ENCODE measurements at places on chromosomes 16 and 17.

- no peak for DNase-seq
Measured at GRCh38 chr16:74100395-74101326, 196.0 kb upstream of the PSMD7 start.

- DNase-seq: peak; percentile 61
Measured at GRCh38 chr17:40290629-40291280, 3.1 kb downstream of the CDC6 start.

DNA sequence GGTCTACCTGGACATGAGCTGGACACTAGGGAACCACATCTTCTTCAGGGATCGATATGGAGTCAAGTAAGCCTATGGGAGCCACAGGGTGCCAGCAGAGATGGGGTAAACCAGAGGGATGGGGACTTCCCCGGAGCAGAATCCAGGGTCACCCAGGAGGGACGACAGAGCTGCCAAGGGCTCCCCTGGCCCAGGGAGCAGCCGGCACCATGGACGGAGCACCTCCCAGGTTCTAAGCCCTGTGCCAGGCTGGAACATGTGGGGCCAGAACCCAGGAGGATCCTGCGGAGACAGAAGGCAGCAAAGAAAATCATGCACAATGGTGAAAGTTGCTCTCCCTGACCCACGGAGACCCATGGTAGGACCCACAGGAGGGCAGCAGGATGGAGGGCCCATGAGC, 33.6 kb upstream of the KSR1 start:
- DNase-seq: no peak

DNA sequence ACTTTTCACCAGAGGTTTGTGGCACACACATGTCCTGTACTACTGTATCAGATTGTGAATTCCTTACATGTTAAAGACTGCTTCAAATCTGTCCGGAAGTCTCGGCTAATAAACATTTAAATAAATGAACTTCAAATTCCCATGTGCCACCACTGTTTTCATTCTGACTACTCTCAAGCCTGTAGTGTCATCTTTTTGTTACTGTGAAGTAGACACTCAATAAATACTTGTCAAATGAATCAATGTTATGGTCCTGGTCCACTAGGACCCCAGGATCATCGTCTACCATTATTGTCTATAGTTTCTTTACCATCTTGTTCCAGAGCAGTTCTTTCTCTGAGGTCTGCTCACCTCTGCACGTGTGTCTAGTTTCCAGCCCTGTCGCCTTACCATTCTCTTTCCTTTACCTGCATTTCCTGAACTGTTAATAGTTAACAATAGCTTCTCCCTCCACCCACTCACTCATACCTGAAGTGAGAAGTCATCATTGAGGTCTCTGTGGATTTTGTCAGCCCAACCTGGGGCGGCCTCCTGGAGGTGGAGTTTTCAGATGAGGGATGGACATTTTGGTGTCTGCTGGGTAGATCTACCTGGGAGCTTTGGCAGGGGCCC, 333.0 kb downstream of the SEC14L1 start:
- no peak for DNase-seq

DNA sequence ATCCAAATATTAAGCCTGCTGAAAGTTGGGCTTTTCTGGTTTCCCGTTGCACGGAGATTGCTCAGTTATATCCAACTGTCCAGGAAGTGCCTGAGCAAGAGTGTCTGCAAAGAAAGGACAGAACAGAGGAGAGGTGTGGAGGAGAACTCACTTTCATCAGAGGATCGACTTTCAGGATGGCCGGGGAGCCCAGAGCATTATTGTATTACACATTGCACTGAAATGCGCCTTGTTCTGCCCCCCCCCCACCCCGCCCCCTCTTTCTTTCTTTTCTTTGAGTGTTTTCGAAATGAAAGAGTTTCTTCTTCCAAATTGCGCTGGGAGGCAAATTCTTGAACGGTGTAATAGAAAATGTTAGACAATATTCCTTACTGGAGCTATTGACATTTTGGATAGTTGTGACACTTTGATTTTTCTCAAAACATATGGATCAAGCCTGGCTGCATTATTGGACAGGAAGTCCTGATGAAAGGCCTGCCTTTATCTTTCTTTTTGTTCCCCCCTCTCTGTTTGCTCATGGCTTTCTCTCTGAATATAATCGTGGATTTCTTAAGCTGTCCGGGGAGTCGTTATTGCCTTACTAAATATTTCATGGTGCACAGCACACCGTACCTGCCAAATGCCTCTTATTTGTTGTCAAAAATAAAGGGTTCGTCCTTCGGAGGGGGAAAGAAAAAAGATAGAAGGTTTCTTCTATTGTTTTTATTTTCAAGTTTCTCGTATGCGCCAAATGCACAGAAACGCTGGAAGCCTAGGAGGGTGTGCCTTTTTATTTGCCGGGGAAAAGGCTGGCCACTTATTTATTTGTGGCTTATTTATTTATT, 110.8 kb downstream of the IRX3 start:
- DNase-seq: no peak

GRCh38 chr16:67880584-67880983, 4.1 kb upstream of the NRN1L start:
- no peak for DNase-seq

GRCh38 chr17:42227849-42228700, 33.8 kb upstream of the GHDC start:
- no peak for DNase-seq

DNA sequence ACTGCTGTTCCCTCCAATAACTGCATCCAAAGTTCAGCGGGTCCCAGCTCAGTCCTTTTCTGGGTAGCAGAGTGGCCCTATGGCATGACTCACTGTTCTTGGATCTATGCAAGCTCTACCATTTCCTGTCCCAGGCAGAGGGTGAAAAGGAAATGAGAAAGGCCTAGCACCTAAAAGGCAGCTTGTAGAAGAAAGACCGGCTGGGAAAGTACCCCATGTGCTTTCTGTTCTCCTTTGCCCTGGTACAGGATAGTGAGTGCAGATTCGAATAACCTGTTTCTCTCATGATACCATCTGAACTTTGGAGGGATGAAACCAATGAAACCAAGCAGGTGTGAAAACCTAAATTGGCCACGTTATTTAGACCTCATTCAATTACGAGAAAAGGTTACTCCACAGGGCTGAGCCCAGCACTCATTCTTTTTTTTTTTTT, 12.7 kb upstream of the HASPIN start:
- DNase-seq: peak; percentile 86

- no peak for DNase-seq
Measured at GRCh38 chr16:4700997-4701743, 7.8 kb downstream of the NUDT16L1 start.

DNA sequence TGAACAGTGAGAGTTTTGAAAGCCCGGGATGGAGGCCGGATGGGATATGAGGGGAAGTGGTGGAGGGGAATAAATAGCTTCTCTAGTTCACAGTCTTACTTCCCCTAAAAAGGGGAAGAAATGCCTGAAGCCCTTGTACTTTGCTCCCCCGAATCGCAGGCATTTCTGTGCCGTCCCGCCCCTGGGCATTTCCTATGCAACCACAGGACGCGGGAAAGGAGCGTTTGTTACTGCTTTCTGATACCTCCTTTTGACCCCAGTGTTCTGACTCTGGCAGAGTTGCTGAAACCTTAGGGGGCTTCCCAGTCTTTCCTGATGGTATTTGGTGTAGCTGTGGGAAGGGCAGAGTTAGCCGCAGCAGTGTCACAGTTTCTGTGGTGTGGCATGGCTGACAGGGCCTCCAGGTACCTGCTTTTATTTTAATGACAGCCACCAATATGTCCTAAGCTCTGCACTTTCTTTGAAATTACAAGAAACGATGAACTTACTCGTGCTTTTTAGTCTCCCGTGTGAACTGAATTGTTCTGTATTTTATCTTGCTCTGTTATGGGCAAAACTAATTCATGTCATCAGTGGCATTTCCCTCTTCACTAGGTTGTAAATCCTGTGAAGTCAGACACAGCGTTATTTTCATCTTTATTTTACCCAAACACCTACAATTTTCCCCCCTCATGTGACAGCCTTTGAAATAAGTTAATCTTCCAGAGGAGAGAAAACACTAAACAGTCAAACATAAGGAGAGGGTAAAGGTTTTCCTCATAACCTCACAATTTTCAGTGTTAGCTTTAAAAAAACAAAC, 27.1 kb downstream of the USP10 start:
- DNase-seq: peak; percentile 30

GRCh38 chr17:1001640-1002411, 4.9 kb downstream of the TIMM22 start:
- DNase-seq: no peak

DNA sequence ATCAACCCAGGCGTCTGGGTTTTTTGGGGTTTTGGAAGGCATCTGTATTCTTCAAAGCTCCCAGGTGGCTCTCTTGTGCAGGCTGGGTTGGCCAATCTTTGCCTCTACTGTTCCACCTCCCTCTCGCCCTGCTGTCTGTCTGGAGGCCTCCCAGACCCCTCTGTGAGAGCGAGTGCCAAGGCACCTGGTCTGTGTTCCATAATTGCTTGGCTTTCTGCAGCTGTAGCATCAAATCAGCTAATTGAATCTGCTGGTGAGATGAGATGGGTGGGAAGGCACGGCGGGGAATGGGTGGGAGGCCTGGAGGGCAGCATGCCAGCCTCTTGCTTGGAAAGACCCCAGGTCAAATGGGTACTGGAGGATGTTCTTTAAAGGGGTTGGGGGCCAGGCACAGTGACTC, 52.5 kb upstream of the CLEC19A start:
- no peak for DNase-seq

GRCh38 chr17:80830020-80830780, 161.4 kb upstream of the CHMP6 start:
- DNase-seq: no peak

GRCh38 chr17:43442711-43443110, 41.1 kb upstream of the DHX8 start:
- no peak for DNase-seq

GRCh38 chr17:2571523-2572303, 21.7 kb upstream of the PAFAH1B1 start:
- DNase-seq: peak; percentile 74

- no peak for DNase-seq
Measured at GRCh38 chr16:30443631-30444030, 2.0 kb downstream of the SEPHS2 start.

GRCh38 chr16:24685539-24686432, 43.7 kb upstream of the TNRC6A start:
- no peak for DNase-seq

GRCh38 chr16:56370875-56371659, 54.3 kb downstream of the AMFR start:
- DNase-seq: no peak

GRCh38 chr16:54985668-54986067, 55.0 kb downstream of the IRX5 start:
- DNase-seq: no peak

DNA sequence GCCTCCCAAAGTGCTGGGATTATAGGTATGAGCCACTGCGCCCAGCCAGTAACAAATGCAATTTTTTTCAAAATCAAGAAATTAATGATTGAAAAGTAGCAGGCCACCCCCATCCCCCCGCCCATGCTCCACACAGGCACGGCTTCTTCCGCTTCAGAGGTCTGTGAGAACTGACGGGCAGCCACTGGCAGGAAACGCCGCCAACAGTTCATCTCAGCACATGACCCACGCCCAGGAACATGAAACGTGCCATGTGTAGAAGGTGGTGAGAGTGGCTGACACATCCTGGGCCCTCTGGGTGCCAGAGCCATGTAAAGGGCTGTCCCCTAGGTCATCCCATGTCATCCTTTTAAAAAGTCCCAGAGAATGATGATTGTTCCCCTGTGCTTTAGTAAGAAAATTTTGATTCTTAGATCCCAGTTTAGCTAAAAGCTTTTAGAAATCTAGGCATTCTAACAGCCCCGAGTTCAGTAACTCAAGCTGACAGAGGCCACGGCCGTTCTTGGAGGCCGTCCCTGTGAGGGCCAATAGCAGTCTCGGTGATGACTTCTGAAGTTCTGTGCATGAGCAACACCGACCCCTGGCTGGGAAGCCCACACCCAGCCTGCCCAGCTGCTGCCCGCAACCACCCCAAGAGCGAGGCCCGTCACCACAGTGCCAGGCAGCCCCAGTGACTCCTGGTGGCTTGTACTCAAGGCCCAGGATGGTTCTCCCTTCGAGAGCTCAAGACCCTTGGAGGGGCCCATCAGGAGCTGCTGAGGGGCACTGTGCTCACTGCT, 52.1 kb downstream of the KLHDC4 start:
- no peak for DNase-seq

GRCh38 chr16:31072540-31073141, 1.4 kb downstream of the ZNF668 start:
- no peak for DNase-seq

DNA sequence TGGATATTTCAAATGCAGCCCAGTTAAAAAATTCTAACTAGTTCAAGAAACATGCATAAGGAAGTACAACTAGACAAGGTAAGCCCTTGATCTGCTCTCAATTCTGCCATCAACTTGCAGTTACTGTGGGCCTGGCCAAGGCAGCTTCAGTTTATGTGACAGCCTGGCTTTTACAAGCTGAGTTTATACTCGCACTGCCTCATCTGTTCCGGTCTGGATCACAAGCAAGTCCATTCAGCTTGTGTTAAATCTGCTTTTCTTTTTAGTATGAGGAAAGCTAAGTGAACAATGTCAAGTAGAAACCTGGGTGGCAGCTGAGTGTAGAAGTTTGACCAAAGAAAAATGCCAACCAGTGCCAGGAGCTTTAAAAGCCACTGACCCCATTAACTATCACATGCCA, 76.6 kb upstream of the CORO6 start:
- no peak for DNase-seq

GRCh38 chr16:2814551-2815298, 2.3 kb upstream of the PRSS21 start:
- DNase-seq: no peak

- DNase-seq: no peak
Measured at GRCh38 chr17:12415031-12415430, 250.7 kb upstream of the MYOCD start.

All from GM13976 (cell line).